ENCODE measurements at places on chromosomes 11 and 22. TPM values are rescaled to one million over a fixed set of nuclear protein-coding genes. Genes with fewer than 3 reads are reported as not detected.

DNA sequence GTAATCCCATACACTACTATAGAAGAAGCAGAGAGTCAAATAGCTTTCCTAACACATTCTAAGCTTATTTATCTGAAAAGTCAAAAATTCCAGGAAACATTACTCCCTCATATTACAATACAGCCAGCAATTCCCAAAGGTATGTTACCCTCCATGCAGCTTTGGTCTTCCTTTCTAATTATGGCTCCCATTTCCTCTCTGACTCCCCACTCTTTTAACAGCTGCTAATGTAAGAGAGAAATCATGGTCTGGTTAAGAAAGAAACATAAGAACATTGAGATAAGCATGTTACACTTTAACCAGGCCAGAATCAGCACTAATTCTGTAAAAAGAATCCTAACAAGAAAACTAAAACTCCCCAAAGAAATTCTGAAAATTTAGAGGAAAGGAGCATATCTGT lies 6.8 kb downstream of the PPP2R1B start:
- no peaks in the 10 kb centered on the region for H3K27me3 ChIP-seq
- no peak overlapping the region for H3K4me3 ChIP-seq
- peaks cover 80% of the 10 kb centered on the region for H3K36me3 ChIP-seq
- peaks cover 6% of the 10 kb centered on the region for H3K4me1 ChIP-seq

GRCh38 chr11:133441964-133442660 lies 90.2 kb downstream of the OPCML start:
- no peak overlapping the region for H3K4me3 ChIP-seq
- DNase-seq = no peak
- no peaks in the 10 kb centered on the region for H3K27me3 ChIP-seq
- no peak overlapping the region for H3K27ac ChIP-seq
- H3K4me1 ChIP-seq = no peaks in the 10 kb centered on the region

Gene SCT
- total RNA-seq = not detected

DNA sequence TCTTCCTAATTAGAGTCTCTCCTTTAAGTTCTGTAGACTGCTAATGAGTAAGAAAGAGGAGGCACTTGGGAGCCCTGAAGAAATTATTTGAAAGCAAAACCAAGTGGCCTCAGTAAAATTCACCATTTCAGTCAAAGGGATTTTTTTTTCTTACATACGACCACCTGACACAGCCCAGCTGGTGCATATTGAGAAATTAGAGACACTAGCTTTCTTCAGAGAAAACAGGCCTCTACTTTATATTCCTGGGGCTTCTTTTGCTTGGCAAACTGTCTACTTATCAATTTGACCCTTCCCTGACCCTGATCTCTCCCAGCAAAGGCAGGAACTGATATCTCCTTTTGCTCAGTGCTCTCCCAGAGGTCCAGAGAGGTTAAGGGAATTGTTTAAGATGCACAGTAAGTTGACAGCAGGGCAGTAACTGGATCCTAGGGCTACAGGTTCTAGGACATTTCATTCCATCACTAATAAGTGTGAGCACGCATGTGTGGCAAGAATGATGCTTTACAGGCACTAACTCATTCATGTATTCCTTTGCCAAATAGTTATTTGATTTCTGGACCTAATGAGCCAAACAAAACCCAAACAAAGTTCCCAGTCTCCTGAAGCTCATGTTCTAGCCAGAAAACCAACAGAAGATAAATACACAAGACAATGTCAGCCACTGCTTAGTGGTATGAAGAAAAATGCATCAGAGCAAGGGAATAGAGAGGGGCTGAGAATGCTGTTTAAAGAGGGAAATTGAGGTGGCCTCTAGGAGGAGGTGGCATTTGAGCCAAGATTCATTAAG lies 467.6 kb downstream of the SOX6 start:
- H3K4me1 ChIP-seq = no peaks in the 10 kb centered on the region
- no peaks in the 10 kb centered on the region for H3K27me3 ChIP-seq
- H3K4me3 ChIP-seq = no peak overlapping the region
- no peaks in the 10 kb centered on the region for H3K36me3 ChIP-seq
- H3K27ac ChIP-seq = no peak overlapping the region

GRCh38 chr11:10443721-10444235 lies 11.3 kb upstream of the AMPD3 start:
- DNase-seq = no peak
- H3K27me3 ChIP-seq = no peaks in the 10 kb centered on the region
- no peak overlapping the region for H3K4me3 ChIP-seq
- peaks cover 47% of the 10 kb centered on the region for H3K4me1 ChIP-seq
- no peaks in the 10 kb centered on the region for H3K36me3 ChIP-seq
- no peak overlapping the region for H3K27ac ChIP-seq

Gene GDPD4
- not detected for total RNA-seq

- no peaks in the 10 kb centered on the region for H3K27me3 ChIP-seq
- H3K27ac ChIP-seq = no peak overlapping the region
- H3K36me3 ChIP-seq = no peaks in the 10 kb centered on the region
- H3K4me3 ChIP-seq = no peak overlapping the region
Measured at GRCh38 chr11:82356316-82356715, 377.3 kb downstream of the FAM181B start.

GRCh38 chr11:110217936-110218335 lies 78.5 kb downstream of the RDX start:
- no peaks in the 10 kb centered on the region for H3K36me3 ChIP-seq
- DNase-seq = no peak
- no peak overlapping the region for H3K27ac ChIP-seq
- H3K4me1 ChIP-seq = no peaks in the 10 kb centered on the region
- H3K27me3 ChIP-seq = no peaks in the 10 kb centered on the region
- no peak overlapping the region for H3K4me3 ChIP-seq

- no peaks in the 10 kb centered on the region for H3K36me3 ChIP-seq
- no peak overlapping the region for H3K27ac ChIP-seq
- no peak for DNase-seq
- H3K4me1 ChIP-seq = no peaks in the 10 kb centered on the region
- H3K4me3 ChIP-seq = no peak overlapping the region
- no peaks in the 10 kb centered on the region for H3K27me3 ChIP-seq
Measured at GRCh38 chr11:131817687-131818188, 447.3 kb downstream of the NTM start.

DNA sequence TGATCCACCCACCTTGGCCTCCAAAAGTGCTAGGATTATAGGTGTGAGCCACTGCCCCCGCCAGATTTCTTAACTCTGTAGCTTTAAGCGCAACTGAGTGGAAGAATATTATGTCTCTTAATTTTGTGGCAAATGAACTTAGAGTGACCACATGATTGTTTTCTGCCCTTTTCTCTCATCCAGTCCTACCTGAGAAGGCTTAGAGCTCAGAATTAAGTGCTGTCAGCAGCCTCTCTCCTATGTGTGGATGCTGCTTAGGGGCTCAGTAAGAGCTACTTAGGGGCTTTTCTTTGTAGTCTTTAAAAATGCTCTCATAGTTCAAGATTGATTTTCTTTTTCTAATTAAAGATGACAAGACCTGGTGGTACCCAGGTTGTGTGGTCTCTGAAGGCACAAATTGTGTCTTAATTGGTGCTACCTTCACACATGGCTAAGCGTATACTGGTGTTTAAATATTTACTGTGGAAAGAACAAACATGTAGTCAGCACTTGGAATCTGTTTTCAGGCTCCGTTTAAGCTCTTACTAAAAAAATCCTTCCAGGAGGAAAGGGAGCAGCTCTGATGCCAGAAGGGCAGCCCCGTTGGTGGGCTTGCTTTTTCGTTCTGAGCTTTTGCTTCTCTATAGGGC lies 59.3 kb downstream of the DEPDC5 start:
- no peak for DNase-seq
- H3K27me3 ChIP-seq = no peaks in the 10 kb centered on the region
- H3K4me1 ChIP-seq = no peaks in the 10 kb centered on the region
- H3K36me3 ChIP-seq = peaks cover 80% of the 10 kb centered on the region
- H3K4me3 ChIP-seq = no peak overlapping the region
- no peak overlapping the region for H3K27ac ChIP-seq

GRCh38 chr22:33756508-33756949 lies 163.7 kb downstream of the LARGE1 start:
- H3K27ac ChIP-seq = no peak overlapping the region
- no peak overlapping the region for H3K4me3 ChIP-seq
- peaks cover 7% of the 10 kb centered on the region for H3K4me1 ChIP-seq
- H3K27me3 ChIP-seq = no peaks in the 10 kb centered on the region

Gene ACRV1
- total RNA-seq = not detected

- H3K27ac ChIP-seq = no peak overlapping the region
- no peaks in the 10 kb centered on the region for H3K27me3 ChIP-seq
- H3K4me3 ChIP-seq = no peak overlapping the region
- DNase-seq = no peak
- no peaks in the 10 kb centered on the region for H3K36me3 ChIP-seq
- no peaks in the 10 kb centered on the region for H3K4me1 ChIP-seq
Measured at GRCh38 chr22:48798281-48799226, 1029.1 kb downstream of the BRD1 start.

DNA sequence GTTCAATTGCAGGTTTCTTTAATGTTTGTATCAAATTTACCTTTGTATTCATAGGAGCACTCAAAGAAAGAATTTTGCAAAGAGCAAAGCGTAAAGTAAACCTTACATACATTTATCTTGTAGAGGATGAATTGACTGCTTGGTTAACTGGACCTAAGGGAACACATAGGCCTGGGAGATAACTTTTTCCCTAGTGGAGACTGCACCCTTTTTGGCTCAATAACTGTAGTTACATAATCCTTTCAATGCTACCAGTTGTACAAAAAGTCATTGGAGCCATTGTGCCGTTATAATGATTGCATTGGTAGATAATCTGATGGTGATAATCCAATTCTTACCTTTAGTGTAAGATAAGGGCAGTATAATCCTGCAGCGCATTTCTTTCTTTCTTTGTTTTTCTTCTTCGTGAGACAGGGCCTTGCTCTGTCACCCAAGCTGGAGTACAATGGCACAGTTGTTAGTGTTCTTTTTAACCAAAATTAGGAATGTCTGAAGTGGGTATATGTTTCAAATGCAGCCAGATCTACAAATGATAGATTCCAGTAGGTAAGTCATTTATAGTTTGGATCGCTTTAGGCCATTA lies 18.3 kb downstream of the ATG13 start:
- peaks cover 53% of the 10 kb centered on the region for H3K36me3 ChIP-seq
- no peaks in the 10 kb centered on the region for H3K27me3 ChIP-seq
- no peak overlapping the region for H3K4me3 ChIP-seq
- no peak for DNase-seq
- H3K27ac ChIP-seq = no peak overlapping the region

Gene TRIM29
- not detected for total RNA-seq

DNA sequence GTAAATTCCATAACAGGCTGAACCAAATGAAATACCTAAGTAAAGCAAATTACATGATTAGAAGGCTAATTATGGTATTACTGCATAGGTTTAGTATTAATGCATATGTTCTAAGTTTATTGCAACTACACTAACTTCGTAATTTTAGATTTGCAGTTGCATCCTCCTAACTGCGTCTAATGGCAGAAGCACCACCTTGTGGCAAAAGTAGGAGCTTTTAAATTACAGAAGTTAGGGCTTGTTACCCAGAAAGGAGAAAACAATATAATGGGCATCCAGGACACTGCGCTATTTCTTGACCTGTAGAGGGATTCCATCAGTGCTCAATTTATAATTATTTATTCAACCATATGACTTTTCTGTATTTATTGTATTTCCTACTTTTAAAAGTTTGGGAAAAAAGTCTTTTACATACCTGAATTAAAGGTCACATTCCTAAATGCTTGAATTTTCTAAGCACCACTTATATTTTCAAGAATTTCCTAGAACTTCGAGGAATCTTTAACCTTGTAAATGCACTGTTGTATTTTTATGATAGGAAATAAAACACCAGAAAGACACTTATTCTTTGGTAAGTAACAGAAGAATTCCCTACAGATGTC lies 16.3 kb upstream of the GPR83 start:
- no peaks in the 10 kb centered on the region for H3K27me3 ChIP-seq
- H3K27ac ChIP-seq = no peak overlapping the region
- DNase-seq = no peak
- peaks cover 57% of the 10 kb centered on the region for H3K36me3 ChIP-seq

Gene NAALADL1
- total RNA-seq = 11.3 TPM

DNA sequence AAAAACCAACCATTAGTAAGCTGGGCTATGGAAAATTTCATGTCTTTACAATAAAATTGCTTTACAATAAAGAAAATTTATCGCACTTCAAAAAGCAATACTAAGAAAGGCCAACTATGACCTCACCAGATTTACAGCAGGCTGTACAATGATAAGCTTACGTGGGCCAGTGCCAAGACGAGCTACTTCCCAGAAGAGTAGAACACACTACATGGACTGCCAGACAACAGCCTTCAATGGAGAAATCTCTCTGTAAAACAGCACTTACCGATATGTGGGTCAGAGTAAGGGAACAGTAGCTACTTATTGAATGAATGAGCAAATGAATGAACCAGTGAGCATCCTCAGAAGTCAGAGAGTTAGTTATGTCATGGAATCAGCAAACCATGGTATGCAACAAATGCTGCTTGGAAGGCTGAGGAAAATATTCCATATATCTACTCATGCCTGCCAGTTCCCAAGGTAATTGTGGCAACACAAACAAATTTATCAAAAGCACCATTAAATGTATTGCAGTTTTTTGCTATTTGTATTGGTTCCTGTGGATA lies 74.4 kb downstream of the SLC36A4 start:
- peaks cover 17% of the 10 kb centered on the region for H3K27me3 ChIP-seq
- no peak overlapping the region for H3K27ac ChIP-seq
- H3K4me3 ChIP-seq = no peak overlapping the region

Gene CHST1
- not detected for total RNA-seq

Gene OR5T3
- not detected for total RNA-seq

- peaks cover 4% of the 10 kb centered on the region for H3K36me3 ChIP-seq
- H3K4me3 ChIP-seq = no peak overlapping the region
- H3K27me3 ChIP-seq = no peaks in the 10 kb centered on the region
- H3K27ac ChIP-seq = no peak overlapping the region
Measured at GRCh38 chr11:31711137-31711536, 100.0 kb downstream of the PAX6 start.

GRCh38 chr11:99555486-99555885 lies 534.7 kb downstream of the CNTN5 start:
- H3K4me1 ChIP-seq = no peaks in the 10 kb centered on the region
- no peaks in the 10 kb centered on the region for H3K36me3 ChIP-seq
- H3K27ac ChIP-seq = no peak overlapping the region
- no peak overlapping the region for H3K4me3 ChIP-seq

Gene PDGFB
- not detected for total RNA-seq

Gene OR4S2
- not detected for total RNA-seq

DNA sequence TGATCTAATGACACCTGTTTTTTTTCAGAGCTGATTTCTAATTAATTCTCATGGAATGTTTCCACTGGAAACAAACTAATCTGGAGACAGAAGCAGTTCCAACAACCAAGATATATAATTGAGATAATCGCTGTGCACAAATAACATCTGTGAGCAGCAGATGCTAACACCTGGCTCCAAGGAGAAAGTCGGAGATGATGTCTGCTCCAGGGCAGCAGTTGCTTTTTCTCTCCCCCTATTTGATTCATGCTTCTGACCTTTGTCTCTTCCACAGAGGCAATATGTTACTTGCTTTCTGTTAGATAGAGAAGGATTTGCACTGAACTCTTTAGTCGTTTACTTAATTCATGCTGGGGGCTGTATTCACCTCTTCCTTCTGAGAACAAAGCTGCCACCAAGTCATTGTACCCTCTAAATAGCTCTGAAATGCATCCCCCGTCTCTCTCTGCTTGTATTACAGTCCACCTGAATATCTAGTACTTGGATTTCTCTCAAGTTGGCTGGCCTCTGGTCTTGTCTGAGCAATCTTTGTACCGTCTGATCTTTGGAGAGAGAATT lies 187.4 kb downstream of the MYO18B start:
- no peaks in the 10 kb centered on the region for H3K4me1 ChIP-seq
- H3K4me3 ChIP-seq = no peak overlapping the region
- DNase-seq = no peak
- peaks cover 15% of the 10 kb centered on the region for H3K27me3 ChIP-seq
- no peaks in the 10 kb centered on the region for H3K36me3 ChIP-seq
- no peak overlapping the region for H3K27ac ChIP-seq

Gene KLHDC7B
- total RNA-seq = 4.9 TPM
